Activated CD4-positive, alpha-beta T cell treated with anti-CD3 and anti-CD28 coated beads, Interleukin-2, amount 50 U/mL, for 16 hours (primary cell): ENCODE measurements at places on chromosomes 5 and 9.

DNA sequence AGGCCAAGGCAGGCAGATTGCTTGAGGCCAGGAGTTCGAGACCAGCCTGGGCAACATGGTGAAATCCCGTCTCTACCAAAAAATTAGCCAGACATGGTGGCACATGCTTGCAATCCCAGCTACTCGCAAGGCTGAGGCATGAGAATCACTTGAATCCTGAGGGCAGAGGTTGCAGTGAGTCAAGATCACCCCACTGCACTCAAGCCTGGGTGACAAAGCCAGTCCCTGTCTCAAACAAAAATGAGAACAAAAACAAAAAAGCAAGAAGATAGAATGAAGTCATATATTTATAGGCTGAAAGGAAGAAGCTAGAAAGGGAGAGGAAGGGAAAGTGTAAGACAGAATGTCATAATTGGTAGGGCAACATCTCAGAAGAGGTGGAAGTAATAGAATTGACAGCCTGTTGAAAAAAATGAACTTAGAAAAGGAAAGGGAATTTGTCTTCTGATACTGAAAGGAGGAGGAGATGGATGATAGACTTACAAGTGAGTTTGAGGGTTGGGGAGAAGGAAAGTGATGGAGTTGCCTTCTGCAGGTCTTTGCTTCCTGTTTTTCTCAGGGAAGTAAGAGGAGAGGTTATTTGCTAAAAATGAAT is 32.2 kb downstream of the CARD6 start:
- DNase-seq = no peak

GRCh38 chr9:33320568-33321261 is 30.4 kb downstream of the NFX1 start:
- peak; percentile 32 for DNase-seq

DNA sequence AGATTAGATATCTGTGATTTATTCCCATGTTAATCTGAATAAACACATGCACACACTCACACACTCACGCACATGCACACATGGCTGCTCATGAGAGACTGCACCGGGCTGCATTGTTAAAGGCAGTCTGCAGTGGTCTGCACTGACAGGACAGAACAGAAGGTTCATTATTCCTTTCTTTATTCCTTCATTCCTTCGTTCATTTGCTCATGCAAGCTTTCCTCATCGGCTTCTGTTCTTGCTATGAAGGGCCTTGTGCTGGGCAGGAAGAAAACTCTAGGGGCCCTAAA is 41.4 kb upstream of the FSTL4 start:
- no peak for DNase-seq

DNA sequence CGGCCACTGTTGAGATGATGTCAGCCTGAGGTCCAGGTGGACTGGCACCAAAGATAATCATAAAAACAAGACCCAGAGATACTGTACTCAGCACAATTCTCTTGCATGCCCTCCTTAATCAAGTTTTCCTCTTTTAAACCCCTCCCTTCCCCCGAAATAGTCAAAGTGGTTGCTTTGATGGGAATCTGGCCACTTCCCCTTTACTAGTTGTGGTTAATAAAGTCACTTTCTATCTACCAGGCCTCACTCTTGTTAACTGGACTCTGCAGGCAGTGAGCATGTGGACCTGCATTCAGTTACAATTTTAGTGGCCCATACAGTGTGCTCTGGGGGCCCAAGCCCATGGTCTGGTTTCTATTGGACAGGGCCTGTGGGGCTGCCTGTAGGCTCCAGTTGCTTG is 17.5 kb downstream of the FBP2 start:
- no peak for DNase-seq

GRCh38 chr5:74199005-74199404 is 441.5 kb downstream of the ENC1 start:
- peak; percentile 2 for DNase-seq

DNA sequence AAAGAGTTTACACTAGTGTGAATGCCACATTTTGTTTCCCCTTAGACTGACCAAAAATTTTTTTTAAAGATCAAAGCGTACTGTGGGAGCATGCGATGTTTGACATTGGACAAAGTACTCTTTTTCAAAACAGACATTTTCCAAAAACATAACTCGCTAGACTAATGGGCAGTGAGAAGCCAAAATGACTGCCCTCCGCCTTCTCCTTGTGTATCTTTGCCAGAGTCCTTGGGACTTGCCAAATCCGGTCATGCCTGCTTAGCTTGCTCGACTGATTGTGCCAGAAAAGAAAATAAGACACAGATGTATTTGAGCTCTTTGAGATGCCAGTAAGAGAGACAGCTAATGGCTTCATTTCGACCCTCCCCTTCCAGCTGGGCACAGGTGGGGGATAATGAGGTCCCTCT is 157.5 kb downstream of the MAPKAP1 start:
- no peak for DNase-seq

DNA sequence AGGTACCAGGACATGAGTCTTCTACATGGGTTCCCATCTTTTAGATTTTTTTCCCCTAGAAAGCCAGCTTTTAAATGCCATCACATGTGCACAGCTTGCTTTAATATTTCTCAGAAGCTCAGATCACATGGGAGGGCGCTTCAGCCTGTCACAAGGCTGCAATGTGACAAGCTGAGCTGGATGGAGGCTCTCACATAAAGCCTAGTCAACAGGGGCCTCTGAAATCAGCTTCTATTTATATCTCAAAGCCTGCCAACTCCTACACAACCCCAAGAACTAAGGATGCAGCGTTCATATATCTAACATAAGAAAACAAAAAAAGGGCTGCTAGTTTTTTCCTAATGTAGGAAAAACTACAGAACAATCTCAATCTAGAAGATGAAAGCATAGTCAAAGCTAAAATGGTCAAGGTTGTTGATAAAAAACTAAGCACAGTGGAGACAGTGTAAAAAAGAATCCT is 2.3 kb downstream of the ZFAND5 start:
- peak; percentile 64 for DNase-seq

DNA sequence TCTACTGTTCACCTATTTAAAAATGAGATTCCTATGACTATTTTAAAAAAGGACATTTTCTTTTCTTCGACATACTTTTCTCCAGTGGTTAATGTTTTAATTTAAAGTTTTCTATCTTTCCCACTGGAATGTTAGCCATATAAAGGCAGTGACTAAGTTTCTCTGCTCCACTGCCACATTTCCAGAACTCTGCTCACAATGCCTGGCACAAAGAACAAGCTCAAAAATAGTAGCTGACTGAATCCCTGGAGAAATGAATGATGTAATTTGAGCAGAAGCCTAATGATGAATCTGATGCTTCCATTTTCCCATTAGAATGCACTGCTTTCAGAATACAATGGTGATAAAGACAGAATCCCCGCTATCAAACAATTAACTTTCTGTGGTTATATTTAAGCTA is 817.8 kb downstream of the MTRR start:
- DNase-seq = no peak

DNA sequence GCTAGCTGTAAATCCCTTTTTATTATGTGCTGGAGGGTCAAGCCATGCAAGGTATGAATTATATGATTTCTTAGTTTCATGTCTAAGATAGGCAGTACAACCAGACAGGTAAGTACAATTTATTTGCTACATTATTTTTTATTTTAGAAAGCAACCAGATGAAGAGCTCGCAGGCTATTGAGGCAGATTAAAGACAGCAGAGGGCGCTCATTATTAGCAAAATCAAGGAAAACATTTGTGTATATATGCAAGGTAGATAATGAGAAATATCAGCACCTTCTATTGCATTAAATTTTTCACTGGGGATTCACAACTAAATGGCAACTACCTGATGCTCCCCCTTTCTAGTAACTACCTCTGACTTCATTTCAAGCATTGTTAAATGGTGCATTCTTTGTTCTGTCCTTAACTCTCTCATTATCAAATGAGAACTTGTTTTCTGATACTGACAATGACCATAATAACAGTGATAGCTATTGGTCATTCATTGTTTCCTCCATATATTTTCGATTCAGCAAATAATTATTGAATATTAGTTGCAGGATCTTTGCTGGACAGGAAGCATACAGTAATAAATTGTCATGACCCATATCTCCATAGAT is 8.6 kb downstream of the SCGB3A2 start:
- DNase-seq = peak; percentile 2

GRCh38 chr5:173012882-173013281 is 29.3 kb downstream of the ATP6V0E1 start:
- no peak for DNase-seq

DNA sequence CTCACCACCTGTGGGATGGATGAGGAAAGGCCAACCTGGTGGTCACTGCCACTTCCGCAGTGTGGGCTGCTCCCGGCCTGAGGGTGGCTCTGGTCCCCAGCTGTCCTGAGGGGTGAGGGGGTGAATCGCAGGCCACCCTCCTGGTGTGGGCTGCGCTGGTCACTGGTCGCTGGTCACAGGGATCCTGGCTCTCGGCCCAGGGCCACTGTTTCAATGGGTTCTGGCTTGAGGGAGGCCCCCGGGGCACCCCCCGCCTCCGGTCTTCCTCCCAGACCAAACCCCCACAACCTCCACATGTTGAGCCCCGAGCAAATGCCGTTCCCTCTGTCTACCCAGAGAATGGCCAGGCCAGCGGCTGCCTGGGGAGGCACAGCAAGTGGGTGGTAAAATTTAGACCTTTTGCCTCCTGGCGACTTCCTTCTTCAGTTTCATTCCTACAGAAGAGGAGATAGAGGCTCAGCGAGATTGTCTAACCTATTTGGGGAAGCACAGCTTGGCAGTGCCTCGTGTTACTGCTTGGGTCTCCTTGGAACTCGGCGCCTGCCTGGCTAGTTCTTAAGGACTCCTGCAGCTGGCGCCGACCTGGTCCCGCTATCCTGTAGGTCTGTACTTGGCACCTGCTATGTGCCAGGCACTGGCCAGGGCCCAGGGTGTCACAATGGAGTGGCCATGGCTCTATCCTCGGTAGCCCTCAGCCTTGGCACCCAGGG is 48.2 kb downstream of the RXRA start:
- DNase-seq = no peak

DNA sequence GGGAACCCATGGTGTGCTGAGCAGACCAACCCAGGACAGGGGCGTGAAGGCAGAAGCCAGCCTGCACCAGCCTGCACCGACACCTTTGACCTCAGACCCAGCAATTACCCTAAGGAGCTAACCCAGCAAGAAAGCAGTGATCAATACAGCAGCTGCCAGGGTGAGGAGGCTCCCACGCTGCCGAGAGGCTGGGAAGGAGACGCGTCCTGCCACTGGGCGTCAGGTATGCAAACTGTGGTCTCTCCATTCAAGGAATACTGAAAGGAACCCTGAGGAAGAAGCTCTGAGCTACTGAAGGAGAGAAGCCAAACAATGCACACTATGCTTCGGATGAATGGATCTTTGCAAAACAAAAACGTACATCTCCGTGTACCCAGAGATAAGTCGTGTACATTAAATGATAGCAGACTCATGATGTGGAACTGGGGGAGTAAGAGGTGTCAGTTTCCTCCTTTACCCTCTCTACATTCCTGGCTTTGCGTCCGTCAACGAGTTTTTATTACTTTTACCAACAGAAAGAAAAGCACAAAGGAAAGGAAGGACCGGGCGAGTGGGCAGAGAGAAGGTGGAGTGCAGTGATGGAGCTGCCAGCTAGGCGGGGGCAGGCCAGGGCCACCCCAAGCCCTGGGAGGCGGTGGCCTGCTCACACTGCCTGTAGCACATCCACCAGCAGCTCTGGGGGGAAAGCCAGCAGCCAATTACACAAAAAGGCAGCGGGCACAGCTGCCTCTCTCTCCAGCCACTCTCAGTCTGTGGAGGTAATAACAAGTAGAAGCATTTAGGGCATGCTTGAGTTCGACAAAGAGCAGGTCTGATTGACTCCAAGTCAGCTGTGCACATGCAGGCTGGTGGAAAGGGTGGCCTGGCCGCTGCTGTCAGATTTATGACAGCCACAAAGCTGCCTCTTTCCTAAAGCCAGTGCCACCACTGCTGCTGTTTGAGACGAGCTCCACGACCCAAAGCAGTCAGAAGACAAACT is 29.3 kb downstream of the RASGEF1C start:
- no peak for DNase-seq

DNA sequence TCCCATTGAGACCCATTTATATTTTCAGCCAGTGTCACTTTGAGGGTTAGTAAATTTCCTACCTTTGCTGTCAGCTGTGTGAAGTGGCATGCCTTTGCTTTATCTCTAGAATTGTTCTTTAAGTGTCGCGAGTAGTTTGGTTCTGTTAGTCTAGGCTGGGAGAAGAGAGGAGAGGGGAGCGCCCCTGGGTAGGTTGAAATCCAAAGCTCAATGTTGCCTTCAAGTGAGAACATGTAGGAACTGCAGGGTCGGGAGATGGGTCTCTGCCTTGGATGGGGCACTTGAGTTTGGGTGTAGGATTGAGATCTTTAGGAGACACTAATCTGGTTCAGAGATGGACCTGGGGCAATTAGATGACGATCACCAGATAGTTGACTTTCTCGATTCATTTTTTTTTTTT is 46.3 kb downstream of the STC2 start:
- DNase-seq = no peak

GRCh38 chr5:852431-853401 is 1.9 kb upstream of the ZDHHC11 start:
- no peak for DNase-seq

GRCh38 chr9:17081814-17082213 is 53.0 kb upstream of the CNTLN start:
- no peak for DNase-seq

DNA sequence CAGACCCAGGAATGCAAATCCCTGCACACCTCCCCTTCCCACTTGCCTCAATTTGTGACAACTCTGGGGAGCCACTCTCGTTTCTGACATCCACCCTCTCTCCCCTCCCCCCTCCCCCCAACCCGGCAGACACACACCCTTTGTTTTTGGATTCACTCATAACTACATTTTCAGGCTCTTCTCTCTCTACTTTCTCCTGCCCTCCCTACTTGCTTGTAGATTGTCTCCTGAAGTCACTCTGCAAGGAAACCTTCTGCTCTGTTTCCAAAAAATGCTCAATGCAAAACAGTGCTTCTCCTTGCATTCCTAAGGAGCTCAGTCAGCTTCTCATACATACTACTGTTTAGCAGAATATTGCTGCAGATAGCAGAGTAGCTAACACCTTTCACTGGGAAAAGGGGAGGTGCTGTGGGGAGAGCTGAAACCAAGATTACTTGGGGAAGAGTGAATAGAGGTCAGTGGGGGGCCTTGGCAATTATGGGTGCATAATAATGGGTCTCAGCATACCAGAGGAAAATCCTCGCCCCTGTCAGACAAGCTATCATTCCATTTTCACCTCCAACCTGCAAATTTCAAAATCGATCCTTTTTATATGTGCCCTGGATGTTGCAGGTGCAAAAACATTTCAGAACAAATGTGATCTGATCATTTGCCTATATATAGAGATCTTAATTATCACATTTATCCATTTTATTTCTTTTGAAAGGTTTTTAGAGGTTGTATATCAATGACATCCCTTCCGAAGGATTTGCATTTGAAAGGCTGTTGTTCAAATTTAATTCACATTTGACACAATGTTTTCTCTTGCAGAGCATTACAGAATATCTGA is 1860.7 kb upstream of the WWC1 start:
- no peak for DNase-seq

DNA sequence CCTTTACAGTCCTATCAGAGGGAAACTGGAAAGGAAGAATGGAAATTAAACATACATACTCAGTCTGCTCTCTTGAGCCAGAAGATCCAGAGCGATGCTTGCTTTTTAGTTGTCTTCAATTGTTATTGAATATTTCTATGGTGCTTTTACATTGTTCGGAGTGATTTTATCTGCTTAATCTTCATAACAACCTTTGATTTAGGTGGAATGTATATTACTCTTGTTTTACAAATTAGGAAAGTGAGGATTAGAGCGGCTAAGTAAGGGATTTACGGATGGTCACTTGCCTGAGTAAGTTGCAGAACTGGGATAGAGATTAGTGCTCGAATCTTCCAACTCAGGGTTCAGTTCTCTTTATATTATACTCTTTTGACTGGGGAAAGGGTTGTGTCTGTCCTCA is 69.1 kb downstream of the PBX3 start:
- DNase-seq = no peak
